Stimulated activated CD8-positive, alpha-beta memory T cell treated with anti-CD3 and anti-CD28 coated beads, Interleukin-2, amount 100 ng/mL, for 48 hours (primary cell): ENCODE measurements at places on chromosomes 11 and 22.
A peak's percentile ranks its signal among the peaks of the same experiment; 100 is the strongest.

GRCh38 chr11:19903620-19904069 is 191.0 kb downstream of the NAV2 start:
- DNase-seq = peak; percentile 39

DNA sequence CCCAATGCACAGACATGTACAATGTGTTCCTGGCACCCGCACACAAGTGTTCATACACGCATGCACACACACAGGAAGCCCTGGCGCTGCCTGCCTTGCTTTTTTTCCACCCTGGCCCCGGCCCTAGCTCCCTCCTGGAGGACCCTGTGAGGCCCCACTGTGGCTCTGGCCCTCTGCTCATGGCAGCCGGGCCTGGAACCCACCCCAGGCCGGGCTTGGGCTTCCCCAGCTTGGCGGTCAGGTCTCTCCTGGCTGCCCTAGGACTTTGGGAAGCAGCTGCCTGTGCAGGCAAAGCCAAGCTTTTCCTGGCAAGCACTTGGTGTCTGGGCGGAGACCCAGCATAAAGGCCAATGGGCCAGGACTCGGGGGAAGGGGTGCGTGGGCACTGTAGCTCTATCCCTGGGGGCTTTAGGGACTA is 30.5 kb downstream of the CD82 start:
- no peak for DNase-seq

- DNase-seq = no peak
These were observed 12.7 kb upstream of the TSGA10IP start for GRCh38 chr11:65932558-65932919.

DNA sequence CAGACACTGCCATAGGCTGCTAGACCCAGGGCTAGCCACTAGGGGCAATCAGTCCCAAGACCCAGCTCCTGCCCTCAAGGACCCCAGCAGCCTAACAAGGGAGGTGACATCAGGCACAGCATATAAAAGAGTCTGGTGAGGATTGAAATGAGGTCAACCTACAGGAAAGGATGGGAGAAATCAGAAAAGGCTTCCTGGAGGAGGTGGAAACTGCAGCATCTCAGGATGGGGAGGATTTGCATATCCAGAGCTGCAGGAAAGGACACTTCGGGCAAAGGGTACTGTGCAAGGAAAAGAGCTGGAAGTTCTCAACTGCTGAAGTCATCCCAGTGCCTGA is 2.9 kb upstream of the ARFGAP2 start:
- no peak for DNase-seq

DNA sequence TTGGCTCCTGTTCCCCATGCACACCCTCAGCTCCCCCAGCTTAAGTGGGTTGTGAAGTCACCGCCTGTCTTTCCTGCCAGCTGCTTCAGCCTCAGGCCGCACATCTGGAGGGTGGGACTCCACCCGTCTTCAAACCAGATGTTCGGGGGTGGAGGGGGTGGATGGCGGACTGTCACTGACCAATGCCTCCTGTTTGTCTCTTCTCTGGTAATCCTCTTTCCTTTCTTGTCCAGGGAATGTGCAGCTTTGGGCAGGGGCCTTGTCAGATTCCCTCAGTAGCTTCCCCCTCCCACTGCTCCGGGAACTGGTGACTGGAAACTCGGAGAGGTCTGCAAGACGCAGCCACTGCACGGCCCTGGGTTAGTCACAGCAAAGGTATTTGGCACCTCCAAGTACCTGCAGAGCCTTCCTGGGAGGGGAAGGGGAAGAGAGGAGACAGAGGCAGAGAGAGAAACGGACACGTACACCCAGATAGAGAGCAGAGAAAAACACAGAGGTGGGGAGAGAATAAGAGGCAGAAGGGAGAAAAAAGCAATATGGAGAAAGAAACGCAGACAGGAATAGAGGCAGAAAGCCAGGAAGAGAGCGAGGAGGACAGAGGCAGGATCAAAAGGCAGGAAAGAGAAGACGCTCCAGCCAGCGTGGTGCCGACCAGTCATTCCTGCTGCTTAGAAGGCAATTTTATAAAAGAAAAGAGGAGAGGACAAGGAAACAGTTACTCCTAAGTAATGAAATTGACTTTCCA is 56.1 kb upstream of the TIMP3 start:
- no peak for DNase-seq

GRCh38 chr22:46056546-46057245 is 79.7 kb upstream of the WNT7B start:
- no peak for DNase-seq

- DNase-seq = no peak
These were observed 148.6 kb downstream of the OPCML start for GRCh38 chr11:133383689-133384088.

- no peak for DNase-seq
These were observed 681.6 kb downstream of the TBC1D22A start for GRCh38 chr22:47443836-47444745.

DNA sequence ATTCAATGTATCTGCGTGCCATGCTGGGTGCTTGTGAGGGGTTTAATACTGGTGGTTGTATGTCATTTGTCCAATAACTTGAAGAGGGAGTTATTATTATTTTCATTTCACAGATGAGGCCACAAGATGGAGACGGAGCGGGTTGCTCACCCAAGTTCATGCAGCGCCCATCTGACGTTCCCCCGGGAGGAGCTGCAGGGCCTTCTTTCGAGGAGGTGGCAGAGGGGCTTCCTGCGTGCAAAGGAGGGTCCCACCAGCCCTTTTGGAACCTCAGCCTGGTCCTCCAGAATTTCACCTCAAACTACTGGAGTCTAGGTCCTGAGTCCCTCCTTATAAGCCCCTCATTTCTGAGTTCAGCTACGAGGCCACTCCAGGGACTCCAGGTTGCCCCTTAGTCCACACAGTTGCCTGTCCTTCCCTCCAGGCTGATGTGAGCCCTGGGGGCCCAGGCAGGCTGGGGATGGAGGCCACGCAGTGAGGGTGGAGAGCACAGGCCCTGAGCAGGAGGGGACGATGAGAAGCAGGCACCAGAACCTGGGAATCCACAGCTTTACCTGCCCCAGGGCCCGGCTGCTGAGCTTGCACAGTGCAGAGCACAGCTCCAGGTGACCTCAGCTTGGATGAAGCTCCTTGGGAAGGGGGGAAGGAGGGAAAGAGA is 2.9 kb upstream of the VSIG10L2 start:
- DNase-seq = no peak

GRCh38 chr11:63564056-63564774 is 1.0 kb upstream of the PLAAT2 start:
- DNase-seq = no peak

GRCh38 chr11:13169709-13170108 is 107.9 kb upstream of the BMAL1 start:
- no peak for DNase-seq

- DNase-seq = no peak
These were observed 6.9 kb downstream of the MCAT start for GRCh38 chr22:43136255-43136654.

DNA sequence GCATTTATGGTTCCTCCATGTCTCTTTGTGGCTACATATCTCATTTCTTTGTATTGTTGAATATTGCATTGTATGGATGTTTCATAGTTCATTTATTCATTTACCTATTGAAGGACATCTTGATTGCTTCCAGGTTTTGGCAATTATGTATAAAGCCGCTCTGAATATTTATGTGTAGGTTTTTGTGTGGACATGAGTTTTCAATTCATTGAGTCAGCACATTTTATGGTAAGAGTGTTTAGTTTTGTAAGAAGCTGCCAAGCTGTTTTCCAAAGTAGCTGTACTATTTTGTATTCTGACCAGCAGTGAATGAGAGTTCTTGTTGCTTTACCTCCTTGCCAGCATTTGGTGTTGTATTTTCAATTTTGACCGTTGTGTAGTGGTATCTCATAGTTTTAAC is 39.2 kb downstream of the KDM2A start:
- no peak for DNase-seq

- DNase-seq = no peak
These were observed 63.1 kb downstream of the PIWIL4 start for GRCh38 chr11:94630221-94630620.

DNA sequence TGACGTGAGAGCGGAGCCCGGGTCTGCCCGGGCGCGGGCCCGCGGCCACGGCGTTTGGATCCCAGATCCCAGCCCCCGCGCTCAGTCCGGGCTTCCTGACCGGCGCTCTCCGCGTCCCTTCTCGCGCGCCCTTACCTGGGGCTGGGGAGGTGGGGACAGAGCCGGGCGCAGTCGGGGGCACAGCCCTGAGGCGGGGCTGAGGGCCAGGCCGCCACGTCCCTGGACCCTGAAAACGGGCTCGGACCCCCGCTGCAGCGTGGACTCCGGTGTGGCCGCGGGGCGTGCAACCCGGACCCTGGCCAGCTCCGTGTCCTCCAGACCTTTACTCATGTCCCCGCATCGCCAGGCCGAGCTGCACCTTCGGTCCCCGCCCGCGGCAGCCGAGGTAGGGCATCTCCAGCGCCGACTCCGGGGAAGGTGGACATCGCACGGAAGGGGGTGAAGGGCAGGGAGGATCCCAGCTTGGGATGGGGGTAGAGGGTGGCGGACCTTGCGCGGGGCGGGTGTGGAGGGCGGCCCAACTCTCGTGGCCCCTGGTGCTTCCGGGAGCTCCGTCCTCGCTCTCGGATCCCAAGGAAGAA is 9.9 kb upstream of the AIFM3 start:
- no peak for DNase-seq

GRCh38 chr11:28318871-28319270 is 210.7 kb downstream of the METTL15 start:
- DNase-seq = no peak

DNA sequence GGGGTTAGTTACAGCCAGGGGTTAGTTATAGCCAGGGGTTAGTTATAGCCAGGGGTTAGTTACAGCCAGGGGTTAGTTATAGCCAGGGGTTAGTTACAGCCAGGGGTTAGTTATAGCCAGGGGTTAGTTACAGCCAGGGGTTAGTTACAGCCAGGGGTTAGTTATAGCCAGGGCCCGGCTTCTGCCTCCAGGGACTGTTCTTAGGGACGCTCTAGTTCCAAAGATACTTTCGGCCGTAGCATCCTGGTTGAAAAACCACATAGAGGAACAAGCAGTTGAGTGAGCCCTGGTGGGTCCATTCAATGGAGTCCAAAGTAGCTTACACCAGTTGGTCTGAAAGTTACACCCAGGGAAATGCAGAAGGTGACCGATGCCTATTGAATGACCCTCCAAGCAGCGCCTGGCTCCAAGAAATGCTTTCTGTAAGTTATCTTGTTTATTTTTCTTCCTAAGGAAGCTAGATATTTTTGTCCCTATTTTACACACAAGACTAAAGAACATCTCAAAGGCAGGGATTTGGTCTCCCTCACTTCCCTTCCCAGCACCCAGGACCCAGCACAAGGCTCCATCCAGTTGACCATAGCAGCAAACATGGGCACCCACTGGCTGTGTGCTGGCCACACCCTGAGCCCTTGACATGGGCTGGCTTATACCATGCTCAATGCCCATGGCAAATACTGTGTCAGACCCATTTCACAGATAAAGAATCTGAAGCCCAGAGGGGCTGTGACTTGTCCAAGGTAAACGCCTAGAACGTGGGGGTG is 49.7 kb upstream of the SHISAL1 start:
- no peak for DNase-seq

DNA sequence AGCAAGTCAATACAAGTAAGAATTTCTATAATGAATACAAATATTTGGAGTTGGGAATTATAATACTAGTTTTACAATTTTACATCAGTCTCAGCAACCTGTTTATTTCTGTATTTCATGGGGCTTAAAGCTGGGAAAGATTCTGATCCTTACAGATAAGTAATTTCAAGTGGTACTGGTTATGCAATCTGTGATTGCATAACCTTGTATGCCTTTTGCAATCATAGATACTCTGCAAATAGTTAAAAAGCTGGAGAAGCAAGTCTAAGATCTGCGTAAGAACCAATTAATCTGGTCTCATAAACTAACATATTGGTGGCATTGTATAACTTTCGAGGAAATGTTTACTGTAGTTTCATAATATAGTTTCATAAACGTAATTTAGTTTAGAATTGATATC is 198.3 kb upstream of the PGR start:
- DNase-seq = no peak

DNA sequence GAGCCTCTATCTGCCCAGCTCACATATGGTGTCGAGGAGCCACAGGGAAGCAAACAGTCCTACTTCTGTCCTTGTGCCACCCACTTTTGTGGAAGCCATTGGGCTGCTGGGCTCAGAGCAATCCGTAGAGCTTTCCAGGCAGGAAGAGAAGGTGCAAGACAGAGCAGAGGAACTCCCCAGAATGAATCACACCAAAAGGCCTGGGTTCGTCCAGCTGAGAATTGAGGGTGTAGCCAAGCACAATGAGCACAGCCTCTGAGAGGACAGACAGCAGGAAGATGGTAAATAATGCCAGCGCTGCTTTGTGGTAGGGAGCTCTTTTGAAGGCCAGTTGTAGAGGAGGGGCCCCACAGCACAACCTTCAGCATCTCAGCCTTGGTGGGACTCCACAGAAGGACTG is 237.8 kb downstream of the GRIK4 start:
- DNase-seq = no peak

DNA sequence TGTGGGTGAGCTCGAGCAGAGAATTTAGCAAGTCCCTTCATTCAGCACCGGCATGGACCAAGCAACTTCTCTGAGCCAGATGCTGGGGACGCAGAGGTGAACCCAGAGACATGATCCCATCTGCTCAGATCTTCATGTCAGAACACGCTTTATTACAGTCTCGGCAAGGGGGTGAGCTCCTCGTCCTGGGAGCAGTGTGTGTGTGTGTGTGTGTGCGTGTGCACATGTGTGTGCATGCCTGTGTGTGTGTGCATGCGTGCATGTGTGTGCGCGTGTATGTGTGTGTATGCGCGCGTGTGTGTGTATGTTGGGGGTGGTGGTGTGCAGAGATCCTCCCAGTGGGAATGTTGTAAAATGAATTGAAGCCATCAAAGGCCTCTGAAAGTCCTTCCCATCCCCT is 9.8 kb downstream of the MIAT start:
- DNase-seq = no peak

DNA sequence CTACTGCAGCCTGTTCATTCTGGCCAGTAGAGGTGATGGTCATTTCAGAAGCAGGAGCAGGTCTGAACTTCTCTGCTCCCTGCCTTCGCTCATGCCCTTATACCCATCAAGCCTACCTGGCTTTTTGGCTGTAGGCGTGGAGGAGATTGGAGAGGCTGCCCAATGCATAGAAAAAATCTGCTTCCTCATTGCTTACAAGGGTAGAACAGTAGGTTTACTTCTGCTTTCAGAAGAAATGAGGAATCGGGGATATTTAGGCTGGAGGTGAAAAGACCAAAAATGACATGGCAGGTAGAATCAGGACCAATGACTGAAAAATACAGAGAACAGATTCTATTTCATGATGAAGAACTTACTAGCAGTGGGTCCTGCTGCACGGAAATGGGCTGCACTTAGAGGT is 72.9 kb upstream of the YWHAH start:
- DNase-seq = no peak

DNA sequence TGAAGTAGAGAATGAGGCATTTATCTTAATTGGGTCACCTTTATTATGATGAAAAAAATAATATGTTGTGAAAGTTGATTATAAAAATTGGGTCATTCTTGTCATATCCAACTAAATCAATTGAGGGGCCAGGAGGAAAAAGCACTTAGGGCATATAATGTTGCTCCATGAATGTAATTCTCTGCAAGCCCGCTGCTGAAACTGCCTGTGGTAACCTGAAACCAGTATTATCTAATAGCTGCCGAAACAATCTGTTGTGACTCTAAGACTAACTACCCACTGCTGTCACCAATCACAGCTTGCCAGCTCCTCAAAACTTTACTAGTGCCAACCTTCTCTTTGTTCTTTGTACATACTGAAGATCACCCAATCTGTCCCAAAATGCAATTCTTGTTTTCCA is 115.8 kb downstream of the ATG16L2 start:
- DNase-seq = no peak
